ENCODE measurements at places on chromosomes 6 and 20.

DNA sequence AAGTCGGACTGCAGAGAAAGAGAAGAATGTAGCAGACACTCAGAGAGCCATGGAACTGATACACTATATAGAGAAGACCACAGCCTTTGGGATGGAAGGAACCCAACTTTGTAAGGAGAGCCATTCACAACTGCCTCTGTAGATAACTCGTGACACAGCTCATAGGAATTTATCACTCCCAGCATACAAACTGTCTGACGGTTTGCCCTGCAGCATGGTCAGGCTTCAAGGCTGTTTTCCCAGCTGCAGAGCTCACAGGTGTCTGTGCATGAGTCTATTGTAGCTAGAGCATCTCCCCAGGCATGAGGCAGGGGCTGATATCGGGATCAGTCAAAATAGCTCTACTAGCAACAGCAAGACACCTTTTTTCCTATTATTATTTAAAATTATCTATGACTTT lies 130.5 kb upstream of the DTNBP1 start:
- DNase-seq, result no peak

DNA sequence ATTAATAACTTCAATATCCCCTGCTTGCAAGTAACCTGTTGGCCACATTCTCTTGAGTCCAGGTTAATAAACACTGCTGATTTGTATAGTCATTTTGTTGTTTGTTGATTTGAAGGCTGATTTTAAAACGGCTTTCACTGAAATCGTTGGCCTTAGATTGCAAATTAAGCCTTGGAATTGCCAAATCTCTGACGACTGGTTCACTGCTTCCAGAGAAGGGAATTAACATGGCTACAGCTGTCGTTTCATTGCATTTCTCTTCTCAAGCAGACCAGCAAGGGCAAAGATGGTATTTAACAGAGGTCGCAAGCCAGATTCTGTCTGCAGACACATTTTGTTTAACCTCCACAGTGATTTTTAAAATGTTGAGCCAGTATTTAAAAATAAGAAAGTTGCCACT lies 470.9 kb downstream of the TFAP2A start:
- DNase-seq, result no peak

- no peak for DNase-seq
Observed at GRCh38 chr20:10639077-10639736, 34.6 kb downstream of the JAG1 start.

DNA sequence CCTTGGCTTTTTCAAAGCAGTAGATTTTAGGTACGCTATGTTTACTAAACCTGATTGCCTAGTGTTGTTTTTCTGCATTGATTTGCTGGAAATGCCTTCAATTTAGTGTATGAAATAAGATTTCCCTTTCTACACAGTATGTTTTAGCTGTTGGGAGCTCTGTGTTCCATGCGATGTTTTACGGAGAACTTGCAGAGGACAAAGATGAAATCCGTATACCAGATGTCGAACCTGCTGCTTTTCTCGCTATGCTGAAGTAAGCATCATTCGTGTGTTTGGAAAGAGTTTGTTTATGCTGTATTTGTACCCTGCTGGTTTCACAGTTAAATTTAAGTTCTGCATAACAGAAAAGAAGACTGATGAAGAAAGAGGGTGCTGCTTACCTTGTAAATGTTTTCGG lies 1.9 kb downstream of the BTBD3 start:
- DNase-seq, result no peak

GRCh38 chr6:167987396-167988153 lies 9.9 kb upstream of the KIF25 start:
- no peak for DNase-seq

DNA sequence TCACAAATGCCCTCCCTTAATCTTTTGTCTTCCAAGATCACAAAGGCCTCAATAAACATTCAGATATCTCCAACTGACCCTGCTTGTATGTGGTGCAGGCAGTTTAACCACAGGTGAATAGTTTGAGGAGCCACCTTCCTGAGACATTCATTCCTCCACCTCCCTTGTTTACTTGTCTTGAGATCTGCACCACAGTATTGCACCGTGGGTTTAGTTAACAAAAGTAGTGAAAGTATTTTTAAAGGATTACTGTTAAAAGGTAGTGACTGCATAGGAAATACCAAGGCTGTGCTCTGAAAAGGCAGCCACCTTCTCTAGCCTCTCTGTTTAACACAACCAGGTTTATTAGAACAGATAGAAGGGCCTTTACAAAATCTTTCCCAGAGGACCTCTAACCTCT lies 46.5 kb downstream of the SESN1 start:
- no peak for DNase-seq

- no peak for DNase-seq
Observed at GRCh38 chr6:83314693-83315092, 116.2 kb downstream of the ME1 start.

GRCh38 chr6:139736325-139736906 lies 362.0 kb upstream of the CITED2 start:
- DNase-seq, result no peak

DNA sequence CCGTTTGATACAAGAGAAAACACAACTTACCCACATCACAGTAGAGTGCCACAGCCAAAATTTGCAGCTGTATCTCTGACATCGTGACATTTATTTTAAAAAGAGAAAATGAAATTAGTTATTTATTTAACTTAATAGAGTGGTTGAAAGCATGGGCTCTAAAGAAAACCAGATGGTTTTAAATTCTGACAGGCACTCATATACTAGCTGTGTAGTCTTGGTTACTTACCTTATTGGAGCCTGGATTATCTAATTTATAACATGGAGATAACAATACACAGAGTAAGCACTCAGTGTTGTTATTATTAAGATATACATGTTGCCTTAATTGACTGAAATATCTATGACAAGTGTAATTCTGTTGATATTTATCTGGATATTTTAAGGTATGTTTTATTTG lies 334.9 kb downstream of the GRIK2 start:
- no peak for DNase-seq

DNA sequence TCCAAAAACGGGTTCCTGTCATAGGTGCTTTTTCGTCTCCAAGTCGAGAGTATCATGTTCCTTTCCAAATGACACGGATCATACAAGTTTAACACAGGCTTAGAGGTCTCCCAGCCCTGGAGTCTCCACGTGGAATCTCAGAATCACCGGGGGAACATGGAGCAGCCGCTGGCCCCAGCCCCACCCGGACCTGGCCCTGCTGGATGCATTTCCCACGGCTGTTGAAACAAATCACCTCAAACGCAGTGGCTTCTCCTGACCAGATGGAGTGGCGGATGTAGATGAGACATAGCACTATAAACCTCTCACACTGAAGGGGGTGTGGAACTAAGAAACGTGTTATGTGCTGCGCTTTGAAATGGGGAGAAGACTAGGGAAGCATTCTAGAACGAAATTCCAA lies 70.0 kb upstream of the FRMD1 start:
- DNase-seq, result no peak

DNA sequence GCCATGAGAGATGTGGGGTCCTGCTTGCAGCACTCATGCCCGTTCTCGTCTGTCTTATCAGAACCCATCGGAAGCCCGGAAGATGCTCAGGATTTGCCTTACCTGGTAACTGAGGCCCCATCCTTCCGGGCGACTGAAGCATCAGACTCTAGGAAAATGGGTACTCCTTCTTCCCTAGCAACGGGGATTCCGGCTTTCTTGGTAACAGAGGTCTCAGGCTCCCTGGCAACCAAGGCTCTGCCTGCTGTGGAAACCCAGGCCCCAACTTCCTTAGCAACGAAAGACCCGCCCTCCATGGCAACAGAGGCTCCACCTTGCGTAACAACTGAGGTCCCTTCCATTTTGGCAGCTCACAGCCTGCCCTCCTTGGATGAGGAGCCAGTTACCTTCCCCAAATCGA lies 8.3 kb downstream of the PI16 start:
- DNase-seq, result no peak

DNA sequence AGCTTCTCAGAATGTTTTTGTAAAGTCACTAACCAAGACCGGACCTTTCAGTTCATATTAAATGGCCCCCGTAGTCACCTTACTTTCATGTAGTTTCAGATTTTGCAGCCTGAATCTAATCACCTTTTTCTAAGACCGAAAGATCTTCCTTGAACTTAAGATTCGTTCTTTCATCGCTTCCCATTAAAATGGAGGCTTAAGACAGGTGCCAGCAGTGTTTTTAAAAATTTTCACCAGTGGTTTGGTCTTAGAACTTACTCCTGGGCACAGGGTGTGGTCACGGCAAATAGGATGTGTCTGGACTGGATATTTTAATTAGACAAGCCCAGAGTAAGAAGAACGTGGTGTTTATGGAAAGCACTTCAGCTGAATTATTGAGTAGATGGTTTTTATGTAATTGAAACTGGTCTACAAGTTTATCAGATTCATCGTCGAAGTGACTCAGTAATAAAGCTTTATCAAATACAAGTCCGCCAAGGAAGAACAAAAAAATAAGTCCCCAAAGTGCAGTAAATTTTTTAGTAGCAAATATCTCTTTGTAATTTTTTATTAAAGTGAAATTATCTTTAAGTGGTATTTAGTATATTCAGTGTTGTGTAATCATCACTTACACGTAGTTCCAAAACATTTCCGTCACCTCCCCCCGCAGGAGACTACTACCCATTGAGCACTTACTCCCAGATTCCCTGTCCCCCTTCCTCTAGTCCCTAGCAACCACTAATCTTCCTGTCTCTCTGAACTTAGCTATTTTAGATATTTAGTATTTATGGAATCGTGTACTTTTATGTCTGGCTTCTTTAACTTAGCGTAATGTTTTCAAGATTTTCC lies 868 bp downstream of the SRSF3 start:
- peak; percentile 60 for DNase-seq

DNA sequence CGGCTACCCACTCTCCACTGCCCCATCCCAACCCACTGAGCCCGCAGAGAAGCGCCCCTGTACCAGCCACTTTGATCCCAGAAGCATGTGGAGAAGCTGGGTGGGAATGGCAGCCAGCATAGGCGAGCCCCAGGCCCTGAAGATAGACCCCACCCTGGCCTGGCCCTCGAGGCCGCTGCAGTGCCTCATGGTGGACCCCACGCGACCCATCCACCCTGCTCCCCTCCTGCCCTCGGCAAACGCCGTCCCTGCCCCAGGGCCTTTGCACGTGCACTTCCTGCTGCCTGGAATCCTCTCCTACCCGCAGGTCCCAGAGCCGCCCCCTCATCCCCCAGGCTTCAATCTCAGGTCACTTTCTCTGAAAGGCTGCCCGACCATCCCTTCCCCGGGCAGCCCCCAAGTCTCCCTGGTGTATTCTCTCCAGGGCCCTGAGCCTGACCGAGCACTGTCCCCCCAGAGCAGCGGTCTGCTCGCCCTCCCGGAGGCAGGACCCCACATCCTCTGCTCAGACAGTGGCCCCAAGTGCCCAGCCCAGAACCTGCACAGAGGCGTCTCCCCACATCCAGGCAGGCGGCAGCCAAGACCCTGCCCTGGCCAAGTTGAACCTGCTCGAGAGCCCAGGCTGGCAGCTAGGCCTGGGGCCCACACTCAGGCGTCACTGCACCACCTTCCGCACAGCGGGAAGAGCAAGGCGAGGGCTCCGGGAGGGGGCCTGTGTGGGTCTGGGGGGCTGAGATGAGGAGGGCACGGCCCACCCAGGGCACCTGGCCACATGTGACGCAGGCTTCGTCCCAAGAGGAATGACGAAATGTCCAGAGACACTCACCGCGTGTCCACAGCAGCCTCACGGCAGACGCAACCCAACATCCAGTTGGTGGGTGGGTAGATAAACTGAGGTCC lies 14.0 kb downstream of the KCNQ2 start:
- DNase-seq, result no peak

- no peak for DNase-seq
Observed at GRCh38 chr20:4814696-4815252, 93.1 kb downstream of the PRND start.

- no peak for DNase-seq
Observed at GRCh38 chr6:45021676-45022075, 306.5 kb upstream of the RUNX2 start.

DNA sequence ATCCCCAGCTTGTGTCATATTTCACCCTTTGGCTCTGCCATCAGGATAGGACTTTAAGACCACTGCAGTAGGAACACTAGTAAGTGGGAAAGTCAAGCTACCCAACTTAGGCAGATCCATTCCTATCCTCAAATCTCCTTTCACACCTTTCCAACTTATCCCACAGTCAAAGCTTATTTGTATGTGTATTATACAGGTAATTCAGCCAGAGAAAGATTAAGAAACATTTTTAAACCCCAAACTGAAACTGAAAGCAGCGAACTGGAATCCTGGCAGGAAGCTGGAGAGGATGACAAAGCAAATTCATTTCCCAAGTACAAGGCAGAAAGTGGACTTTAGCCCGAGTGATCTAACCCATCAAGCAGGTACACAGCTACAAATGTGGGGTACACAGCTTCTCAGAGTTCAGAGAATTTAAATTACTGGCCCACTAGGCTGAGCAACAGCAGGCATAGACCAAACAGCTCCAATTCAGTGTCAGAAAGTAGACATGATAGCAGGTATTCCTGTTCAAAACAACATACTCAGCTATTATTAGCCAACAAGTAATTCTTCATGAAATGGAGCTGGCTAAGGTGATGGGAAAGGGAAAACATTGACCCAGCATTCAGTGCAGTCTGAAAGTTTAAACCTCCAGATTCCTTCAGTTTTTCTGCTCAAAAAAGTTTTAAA lies 39.1 kb downstream of the ILRUN start:
- peak; percentile 67 for DNase-seq

DNA sequence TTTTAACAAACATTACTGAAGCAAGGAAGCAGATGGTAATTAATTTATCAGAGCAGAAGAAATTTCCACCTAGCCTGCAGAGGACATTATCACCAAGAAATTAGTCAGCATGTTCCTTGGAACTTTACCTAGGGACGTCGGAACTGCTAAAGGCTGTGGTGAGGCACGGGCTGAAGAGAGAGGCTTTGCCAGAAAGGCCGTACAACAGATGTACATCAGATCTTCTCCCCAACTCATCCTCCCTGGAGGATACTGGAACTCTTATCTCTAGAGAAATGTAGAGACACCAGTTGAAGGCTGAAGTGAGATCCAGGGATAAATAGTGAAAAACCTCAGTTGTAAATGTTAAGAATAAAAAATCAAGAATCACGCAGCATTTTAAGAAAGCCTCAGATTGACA lies 257.1 kb downstream of the SAMD5 start:
- DNase-seq, result no peak

DNA sequence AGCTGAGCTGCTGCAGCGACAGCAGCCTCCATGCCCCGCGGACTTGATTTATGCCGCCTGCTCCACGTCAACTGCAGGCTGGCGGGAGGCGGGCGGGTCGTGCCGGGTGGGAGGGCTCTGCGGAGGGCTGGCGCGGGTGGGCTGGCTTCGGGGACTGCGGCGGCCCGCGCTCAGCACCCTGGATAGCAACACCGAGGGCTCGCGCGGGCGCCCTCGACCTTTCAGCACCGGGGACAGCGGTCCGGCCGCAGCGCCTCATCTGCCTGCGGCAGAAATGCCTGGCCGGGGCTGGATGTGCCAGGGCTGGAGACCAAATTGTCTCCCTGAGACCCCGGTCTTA lies 792 bp downstream of the SNAP25 start:
- peak; percentile 69 for DNase-seq

GRCh38 chr6:169776379-169776778 lies 25.0 kb downstream of the ERMARD start:
- no peak for DNase-seq

- no peak for DNase-seq
Observed at GRCh38 chr6:145069966-145070365, 665.4 kb downstream of the EPM2A start.
